ENCODE measurements at places on chromosomes 16 and 17.

DNA sequence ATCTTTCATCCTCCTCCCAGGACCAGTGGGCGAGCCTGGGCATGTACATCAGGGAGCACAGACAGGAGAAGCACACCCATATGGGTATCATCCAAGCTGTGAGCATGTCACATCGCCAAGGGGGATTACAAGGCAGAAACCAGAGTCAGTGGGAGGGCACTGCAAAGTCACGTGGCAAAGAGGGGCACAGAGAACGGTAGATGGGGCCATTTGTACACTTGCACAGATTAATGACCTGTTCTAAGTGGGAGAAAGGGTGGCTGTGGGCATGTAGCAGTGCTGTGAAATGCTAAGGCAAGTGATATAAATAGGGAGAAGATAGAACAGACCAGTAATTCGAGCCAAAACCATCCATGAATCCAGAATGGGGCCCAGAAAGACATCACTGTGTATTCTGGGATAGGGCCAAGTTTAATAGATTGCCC, 265.0 kb downstream of the CPPED1 start:
- DNase-seq = peak; percentile 97

DNA sequence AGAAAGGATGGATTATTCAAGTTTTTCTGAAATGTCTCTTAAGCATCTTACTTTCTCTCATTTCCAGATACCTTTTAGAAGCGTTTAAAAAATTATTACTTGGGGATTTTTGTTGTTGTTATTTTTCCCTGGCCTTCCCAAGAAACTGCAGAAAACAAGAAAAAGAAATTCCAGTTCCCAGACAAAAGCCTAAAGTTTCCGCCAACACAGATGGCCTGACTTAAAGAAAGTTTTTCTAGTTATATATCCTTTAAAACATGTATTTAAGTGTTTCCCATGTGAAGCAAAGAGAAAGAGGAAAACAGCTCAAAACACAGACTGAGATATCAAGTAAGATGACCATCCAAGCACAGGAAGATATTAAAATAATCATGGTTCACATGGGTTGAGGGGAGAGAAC, 401.7 kb upstream of the MAF start:
- no peak for DNase-seq

- no peak for DNase-seq
Observed at GRCh38 chr16:75208242-75208825, 1.4 kb upstream of the CTRB2 start.

GRCh38 chr16:27381236-27381635, 20.7 kb upstream of the IL21R start:
- no peak for DNase-seq

GRCh38 chr17:7632492-7632894, 2.6 kb downstream of the SHBG start:
- no peak for DNase-seq

DNA sequence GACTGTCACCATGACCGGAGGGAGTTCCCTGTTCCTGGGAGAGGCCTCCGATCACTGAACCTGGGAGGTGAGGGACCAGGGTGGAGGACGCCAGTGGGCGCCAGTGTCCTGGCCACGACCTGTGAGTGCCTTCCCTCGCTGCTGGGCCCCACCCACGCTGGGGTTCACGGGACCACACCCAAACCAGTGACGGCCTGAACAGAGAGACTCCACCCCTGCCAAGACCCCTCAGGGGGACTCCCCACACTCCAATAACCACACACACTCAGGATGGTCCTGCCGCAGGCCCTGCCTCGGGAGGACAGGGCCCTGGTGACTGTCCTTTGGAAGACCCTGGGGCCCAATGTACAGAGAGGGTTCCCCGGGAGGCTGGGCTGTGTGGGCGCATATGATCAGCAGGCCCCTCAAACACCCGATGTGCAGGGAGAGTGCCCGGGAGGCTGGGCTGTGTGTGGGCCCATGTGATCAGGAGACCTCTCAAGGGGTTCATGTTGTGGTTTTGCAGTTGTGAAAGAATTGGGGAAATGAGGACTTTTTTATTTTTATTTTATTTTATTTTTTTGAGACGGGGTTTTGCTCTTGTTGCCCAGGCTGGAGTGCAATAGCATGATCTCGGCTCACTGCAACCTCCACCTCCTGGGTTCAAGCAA, 26.6 kb downstream of the TPSD1 start:
- no peak for DNase-seq

DNA sequence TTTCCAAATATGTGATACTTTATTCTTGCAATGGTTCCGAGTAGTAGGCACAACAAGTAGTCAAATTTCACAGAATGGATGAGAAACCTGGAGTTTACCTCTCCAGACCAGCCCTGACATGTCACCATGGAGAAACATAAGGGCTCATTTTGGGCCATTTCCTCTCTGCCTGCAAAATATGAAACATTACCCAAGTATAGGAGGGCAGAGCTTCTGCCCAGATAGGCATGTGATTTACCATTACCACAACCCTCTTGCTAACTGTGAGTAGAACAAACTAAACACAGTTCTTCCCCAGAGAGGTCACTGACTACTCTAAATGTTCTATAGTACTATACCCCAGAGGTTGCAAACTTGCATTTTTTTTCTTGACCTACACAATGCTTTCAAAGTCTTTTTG, 15.7 kb upstream of the KPNB1 start:
- DNase-seq = no peak

GRCh38 chr16:79845734-79846135, 245.2 kb upstream of the MAF start:
- DNase-seq = no peak

GRCh38 chr16:58413359-58413758, 21.1 kb downstream of the GINS3 start:
- no peak for DNase-seq

- DNase-seq = no peak
Observed at GRCh38 chr17:81993729-81994592, 16.5 kb downstream of the ASPSCR1 start.

DNA sequence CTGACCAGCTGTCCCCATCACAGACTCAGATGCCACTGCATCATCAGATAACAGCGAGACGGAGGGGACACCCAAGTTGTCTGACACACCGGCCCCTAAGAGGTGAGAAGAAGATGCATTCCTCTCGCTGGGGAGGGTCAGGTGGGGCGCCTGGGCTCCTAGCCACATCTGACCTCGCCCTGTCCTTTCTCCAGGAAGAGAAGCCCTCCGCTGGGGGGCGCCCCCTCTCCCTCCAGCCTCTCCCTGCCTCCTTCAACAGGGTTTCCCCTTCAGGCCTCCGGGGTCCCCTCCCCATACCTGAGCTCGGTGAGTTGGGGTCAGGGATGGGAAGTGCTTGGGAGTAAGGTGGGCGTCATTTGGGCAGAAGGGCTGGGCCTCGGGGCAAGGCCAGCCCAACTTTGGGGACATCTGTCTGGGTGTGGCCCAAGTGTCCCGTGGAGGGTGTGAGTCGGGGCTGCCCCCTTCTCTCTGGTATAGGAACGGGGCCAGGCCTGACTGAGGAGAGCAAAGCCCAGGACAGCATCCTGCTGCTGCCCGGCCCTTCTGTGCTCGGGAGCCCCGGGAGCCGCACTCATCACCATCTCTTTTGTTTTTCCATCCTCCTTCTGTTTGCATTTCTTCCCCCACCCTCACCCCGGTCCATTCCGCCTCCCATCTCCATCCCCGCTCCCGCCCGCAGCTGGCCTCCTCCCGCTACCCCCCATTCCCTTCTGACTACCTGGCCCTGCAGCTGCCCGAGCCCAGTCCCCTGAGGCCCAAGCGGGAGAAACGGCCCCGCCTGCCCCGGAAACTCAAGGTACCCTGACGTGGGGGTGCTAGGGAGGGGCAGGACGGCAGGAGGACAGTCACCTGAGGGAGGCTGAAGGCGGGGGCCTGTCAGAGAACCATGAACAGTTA, 4.9 kb downstream of the INO80E start:
- DNase-seq = no peak

GRCh38 chr17:79803997-79804855, 7.3 kb upstream of the CBX8 start:
- peak; percentile 74 for DNase-seq

GRCh38 chr17:58493506-58493905, 5.3 kb upstream of the HSF5 start:
- no peak for DNase-seq

GRCh38 chr17:56130631-56131030, 22.6 kb upstream of the ANKFN1 start:
- DNase-seq = no peak

All from NCI-H524 (cell line).